ENCODE measurements at places on chromosomes 2 and 18.

- DNase-seq, result no peak
Measured at GRCh38 chr2:169073963-169074751, 4.8 kb downstream of the DHRS9 start.

GRCh38 chr2:195642027-195642678, 14.9 kb upstream of the SLC39A10 start:
- no peak for DNase-seq

GRCh38 chr2:200534572-200534971, 8.6 kb downstream of the SGO2 start:
- DNase-seq, result no peak

- DNase-seq, result no peak
Measured at GRCh38 chr2:129754421-129754820, 225.0 kb upstream of the RAB6C start.

GRCh38 chr2:170707821-170708795, 7.0 kb upstream of the SP5 start:
- no peak for DNase-seq

DNA sequence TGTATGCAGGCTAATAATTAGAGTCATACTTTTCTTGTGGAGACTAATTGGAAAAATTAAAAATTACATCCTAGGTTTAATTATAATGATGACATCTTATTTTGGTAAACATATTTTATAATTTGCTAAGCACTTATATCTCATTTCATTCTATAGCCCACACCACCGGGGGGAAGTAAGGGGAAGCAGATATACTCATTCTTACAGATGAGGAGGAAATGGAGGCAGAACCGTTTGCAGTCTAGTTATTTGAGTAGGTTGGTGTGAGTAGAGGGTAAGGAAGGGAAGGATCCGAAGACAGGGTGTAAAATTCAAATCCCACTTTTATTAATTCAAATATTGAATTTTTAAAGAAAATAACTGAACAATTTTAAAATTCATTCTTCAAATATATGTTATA, 3.7 kb downstream of the ITGAV start:
- DNase-seq, result no peak

GRCh38 chr2:72678024-72678423, 147.8 kb downstream of the EXOC6B start:
- DNase-seq, result no peak

GRCh38 chr2:118047380-118047826, 33.5 kb upstream of the CCDC93 start:
- DNase-seq, result no peak

- DNase-seq, result no peak
Measured at GRCh38 chr2:99576775-99577174, 87.0 kb upstream of the REV1 start.

GRCh38 chr2:110998311-110998710, 122.4 kb upstream of the BCL2L11 start:
- DNase-seq, result no peak

- no peak for DNase-seq
Measured at GRCh38 chr2:84899304-84900204, 5.9 kb upstream of the TMSB10 start.

- DNase-seq, result no peak
Measured at GRCh38 chr2:149002891-149003740, 35.4 kb upstream of the LYPD6B start.

- no peak for DNase-seq
Measured at GRCh38 chr18:32308493-32309120, 118.8 kb downstream of the MEP1B start.

DNA sequence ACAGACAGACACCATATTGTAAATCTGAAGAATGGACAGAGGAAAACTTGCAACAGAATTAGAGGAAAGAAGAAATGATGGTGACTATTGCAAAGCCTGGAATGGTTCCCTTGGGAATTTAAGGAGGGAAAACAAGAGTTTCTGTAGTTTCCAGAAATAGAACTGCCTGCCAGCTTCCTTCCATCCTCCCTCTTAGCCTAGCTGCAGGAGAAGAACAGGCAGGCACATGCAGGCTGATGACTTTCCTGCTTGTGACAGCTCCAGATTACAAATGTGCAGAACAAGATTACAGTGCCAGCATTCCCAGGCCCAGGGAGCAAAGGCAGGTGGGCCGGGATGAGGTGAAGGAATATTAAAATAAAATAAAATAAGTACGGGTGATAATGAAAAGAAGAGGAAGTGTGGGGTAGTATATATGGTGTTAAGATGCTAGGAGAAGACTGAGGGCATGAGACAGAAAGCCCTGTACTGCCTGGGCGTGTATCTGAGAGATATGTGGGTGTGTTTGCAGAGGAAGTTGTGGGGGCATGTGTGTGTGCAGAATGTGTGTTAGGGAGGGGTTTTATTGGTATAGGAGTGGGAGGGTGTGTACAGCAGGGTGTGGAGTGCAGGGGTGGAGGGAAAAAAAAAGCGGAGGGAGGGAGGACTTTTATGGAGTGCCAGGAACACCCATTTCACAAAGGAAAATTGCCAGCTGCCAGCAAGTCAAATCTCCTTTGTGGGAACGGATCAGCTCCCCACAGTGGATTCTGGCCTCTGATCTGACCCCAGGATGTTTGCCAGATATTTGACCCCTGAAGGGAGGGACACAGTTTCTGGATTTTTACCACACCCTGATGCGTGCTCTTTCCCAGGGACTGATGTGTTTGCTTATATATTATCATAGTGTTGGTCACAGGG, 43.9 kb upstream of the NEMP2 start:
- DNase-seq, result no peak

DNA sequence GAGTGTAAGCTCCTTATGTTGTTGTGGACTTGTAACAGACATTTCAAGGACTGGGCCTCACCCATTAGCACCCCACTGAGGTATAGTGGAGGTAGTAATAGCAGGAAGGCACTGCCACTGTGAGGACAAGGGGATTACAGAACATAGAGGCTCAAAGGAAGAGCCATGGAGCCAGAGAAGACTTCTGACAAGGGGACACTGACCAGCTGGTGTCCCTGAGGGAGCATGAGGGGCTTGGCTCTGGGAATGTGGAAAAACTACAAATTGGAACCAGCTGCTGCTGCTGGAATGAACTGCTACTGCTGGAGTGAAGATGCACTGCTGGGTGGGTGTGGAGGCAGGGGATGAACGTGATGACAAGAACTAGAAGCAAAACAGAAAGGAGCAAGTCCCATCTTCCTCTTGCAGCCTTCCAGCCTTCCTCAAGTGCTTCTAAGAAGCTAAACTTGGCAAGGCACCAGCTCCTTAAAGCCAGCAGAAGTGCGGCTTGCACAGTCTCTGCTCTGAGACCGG, 167.3 kb upstream of the NOSTRIN start:
- DNase-seq, result no peak

DNA sequence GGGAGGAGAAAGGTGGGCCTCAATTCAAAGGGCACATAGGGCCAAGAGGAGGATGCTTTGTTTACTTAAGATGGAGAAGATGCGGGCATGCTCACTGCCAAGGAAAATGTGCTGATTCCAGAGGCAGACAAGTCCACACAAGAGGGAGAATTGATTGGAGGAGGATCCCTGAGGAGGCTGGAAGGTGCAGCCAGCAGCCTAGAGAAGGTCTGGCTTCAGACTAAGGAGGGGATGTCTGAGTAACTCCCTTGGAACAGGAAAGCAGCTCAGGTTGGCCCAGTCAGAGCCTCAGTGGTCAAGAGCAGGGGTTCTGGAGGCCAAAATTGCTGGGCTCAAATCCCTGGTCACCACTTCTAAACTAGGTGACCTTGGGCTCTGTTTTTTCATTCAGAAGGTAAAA, 265.5 kb upstream of the NCKAP5 start:
- no peak for DNase-seq

- DNase-seq, result peak; percentile 54
Measured at GRCh38 chr2:134669731-134670669, 48.8 kb downstream of the TMEM163 start.

DNA sequence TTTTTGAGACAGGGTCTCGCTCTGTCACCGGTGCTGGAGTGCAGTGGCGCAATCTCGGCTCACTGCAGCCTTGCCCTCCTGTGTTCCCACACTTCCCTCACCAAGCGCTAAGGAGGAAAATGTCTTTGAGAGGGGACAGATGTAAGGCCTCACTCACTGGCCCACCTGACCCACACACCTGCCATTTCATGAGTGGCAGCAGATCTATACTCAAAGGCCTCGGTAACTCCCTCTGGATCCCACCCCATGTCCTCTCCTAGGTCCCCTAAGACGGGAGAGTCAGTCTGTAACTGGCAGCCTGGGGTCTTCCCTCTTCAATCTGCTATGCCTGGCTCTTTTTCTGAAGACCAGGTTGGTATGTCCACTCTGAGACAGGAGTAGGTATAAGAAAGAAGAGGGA, 12.9 kb downstream of the TMEM247 start:
- no peak for DNase-seq

- DNase-seq, result no peak
Measured at GRCh38 chr2:31004257-31004656, 134.0 kb downstream of the GALNT14 start.

DNA sequence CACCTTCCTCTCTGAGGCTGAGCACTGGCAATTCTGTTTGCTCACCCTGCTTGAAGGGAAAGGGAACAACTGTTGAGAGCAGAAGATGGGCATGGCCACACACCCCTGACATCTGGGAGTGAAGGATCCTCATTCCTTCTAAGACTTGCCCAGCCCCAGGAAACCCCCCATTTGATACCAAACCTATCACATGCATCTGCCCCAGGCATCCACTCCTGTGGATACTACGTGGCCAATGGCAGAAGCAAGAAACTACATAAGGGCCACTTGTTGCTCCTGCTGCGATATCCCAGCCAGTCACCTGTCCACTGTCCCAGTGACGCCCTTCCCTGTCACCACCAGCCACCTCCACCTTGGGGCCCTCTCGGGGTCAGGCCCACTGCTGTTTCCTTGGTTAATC, 185.2 kb downstream of the SMAD2 start:
- DNase-seq, result no peak

- no peak for DNase-seq
Measured at GRCh38 chr2:140295767-140296166, 1515.6 kb upstream of the NXPH2 start.

GRCh38 chr2:120350080-120350479, 4.1 kb downstream of the INHBB start:
- no peak for DNase-seq

- no peak for DNase-seq
Measured at GRCh38 chr18:2212598-2213205, 358.6 kb downstream of the METTL4 start.

GRCh38 chr2:215528555-215528954, 92.7 kb upstream of the FN1 start:
- DNase-seq, result no peak

DNA sequence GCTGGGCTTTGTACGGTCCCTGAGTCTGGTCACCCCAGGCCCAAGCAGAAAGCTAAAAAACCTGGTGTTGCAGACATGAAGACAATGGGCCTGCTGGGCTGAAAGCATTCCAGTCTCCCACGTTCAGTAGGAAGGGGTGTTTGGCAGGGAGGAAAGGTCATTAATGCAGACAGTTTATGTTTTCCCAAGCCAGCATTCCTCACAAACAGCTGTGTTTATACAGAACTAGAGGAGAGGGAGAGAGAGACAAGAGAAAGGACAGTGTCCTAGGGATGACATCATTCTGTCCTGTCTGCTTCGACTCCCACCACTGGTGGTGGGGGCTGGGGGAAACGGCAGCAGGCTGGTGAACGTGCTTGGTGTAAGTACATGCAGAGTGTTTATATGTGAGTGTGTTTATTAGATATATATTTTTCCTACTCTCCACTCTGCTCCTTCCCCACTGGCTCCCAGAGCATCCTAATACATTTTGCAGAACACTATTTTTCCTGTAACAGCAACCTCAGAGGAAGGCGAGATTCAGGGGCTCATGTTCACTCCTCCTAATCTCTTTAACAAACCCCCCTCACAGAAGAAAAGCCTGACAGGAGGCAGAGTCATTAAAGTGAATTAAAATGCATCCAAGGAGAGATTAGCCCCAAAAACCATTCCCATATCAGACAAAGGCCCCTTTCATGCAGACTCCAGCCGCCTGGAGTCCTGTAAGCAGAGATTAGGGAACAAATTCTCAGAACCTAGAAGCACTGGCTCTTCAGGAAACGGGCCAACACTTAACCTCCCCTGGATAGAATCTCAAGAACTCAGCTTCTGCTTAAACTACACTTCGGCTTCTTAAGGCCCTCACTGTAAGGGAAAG, 380.4 kb downstream of the TNS1 start:
- DNase-seq, result no peak

DNA sequence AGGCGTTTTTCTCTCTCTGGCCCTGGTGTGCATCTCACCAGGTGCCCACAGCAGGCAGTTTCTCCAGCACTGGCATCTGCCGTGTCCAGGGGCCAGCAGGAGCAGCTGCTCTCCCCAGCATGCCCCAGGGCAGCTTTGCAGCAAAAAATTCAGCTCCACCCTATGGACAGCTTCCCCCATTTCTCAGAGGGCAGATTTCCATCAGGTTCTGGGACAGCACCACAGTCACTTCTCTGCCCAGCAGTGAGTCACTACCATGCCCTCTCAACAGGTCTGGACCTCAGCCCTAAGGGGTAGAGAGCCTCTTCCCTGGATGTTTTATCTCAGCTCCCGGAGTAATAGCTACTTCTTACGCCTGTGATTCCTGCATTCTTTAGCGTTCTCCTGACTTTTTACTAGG, 170.2 kb upstream of the RAB12 start:
- DNase-seq, result no peak

DNA sequence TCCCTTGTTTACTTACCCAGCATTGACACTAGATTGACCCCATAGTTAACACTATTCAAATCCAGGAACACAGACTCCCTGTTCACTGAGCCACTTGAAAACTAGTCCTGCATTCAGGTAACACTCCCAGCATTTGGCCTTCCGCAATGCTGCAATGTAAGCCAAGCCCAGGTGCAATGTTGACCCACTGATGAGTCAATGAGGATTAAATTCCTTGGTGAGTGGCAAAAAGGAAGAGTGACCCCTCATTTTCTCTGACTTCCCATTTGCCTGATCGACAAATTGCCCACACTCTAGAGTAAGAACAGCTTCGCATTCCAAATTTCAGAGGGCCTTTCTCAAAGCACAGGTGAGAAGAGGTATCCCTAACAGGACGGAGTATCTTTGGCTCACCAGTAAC, 251.9 kb downstream of the FBXO15 start:
- no peak for DNase-seq

- DNase-seq, result no peak
Measured at GRCh38 chr18:37535968-37536367, 29.6 kb downstream of the CELF4 start.

GRCh38 chr2:133378928-133379549, 189.2 kb downstream of the NCKAP5 start:
- no peak for DNase-seq

DNA sequence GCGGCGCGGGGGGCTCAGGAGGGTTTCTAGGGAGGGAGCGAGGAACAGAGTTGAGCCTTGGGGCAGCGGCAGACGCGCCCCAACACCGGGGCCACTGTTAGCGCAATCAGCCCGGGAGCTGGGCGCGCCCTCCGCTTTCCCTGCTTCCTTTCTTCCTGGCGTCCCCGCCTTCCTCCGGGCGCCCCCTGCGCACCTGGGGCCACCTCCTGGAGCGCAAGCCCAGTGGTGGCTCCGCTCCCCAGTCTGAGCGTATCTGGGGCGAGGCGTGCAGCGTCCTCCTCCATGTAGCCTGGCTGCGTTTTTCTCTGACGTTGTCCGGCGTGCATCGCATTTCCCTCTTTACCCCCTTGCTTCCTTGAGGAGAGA, 5.2 kb downstream of the PROC start:
- DNase-seq, result no peak

GRCh38 chr2:125086313-125087184, 1061.5 kb downstream of the CNTNAP5 start:
- no peak for DNase-seq
